GM20000 (cell line): ENCODE measurements at places on chromosomes 6 and 20.

- no peak for DNase-seq
Measured at GRCh38 chr6:119896806-119897205, 547.2 kb upstream of the MAN1A1 start.

DNA sequence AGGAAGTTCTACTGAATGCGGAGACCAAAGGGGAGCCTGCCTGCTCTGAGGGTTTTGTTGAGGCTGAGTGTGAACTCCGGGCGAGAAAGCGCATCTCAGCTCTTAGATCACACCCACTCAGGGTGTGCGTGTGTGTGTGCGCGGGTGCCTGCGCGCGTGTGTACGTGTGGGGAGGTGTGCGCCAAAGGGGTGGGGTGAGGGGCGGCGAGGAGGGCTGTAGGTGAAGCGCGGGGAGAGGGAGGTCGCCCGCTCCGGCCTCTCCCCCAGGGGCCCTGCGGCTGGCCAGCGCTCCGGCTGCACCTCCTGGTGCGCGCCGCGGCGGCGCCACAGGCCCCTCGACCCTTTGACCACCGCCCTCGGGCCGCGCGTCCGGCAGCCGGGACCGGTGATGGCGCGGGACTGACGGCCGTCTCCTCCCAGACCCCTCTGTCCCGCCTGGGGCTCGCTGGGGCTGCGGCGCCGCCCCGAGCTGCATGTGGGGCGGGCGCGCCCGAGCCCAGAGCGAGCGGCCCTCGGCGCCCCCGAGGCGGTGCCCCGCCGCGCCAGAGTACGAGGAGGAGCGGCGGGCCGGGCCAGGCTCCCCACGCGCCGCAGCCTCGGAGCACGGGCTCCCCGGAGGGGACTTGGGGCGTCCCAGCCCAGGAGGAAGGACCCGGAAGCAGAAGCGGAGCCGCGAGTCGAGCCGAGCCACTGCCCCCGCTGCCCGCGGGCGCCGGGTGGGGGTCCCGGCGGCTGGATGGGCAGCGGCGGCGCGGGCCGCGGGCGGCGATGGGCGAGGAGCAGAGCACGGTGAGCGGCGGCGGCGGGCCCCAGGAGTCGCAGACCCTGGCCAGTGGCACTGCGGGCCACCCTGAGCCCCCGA, at the start of gene RNF217:
Gene RNF217 (plus strand): TSS at position 661 of the 862 bp plus-strand sequence. CDS start 108 bp downstream, at position 769.
- DNase-seq, result peak; percentile 45

GRCh38 chr20:38840053-38840893, 34.8 kb downstream of the PPP1R16B start:
- DNase-seq, result no peak

DNA sequence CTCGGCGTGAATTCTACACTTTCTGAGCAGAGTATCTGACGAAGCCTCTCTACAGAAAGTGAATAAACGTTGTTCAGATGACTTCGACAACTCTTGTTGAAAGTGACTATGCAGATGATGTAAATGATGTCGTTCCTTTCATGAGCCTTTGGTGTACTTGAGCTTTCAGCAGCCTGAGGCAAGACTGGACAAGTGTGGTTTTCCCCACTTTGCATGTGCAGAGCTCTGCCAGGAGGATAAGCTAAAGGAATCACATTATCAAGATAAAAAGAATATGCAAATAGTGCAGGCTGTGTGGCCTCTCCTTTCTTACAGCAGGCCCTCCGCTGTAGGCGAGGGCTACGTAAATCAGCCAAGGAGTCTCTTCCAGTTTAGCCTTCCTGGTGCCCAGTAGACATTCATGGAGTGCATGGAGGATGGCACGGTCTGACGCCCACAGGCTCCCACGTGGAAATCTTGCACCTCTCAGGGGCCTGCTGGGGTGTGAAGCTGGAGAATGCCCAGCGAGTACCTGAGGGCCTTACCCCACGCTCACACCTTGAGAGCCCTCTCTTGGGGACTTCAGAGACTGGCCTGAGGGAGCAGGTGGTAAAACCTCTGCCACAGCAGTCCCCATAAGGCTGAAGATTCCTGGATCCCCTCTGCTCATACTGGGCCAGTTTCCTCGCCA, 54.9 kb downstream of the RPP40 start:
- no peak for DNase-seq

DNA sequence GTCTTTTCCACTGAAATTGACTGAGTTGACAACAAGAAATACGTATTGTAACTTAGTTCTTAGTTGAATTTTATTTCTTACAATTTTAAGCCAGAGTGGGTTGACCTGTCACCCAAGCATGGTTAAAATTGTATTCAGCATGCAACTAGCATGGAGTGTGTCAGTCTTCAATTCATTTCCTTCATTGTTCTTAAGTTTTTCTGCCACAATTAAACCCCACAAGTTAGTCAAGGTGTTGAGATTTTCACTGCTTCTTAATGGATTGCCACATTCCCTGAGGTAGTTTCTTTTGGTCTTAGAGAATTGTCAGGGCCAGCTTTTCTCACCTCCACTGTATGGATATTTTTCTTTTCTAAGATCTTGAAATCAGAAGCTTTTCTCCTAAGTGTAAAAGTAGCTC, 2.1 kb downstream of the PTPN1 start:
- no peak for DNase-seq

GRCh38 chr6:49721297-49721696, 8.0 kb upstream of the CRISP2 start:
- DNase-seq, result no peak

GRCh38 chr6:57822896-57823358, 505.5 kb downstream of the PRIM2 start:
- no peak for DNase-seq
